IPS-NIHi11 (cell line): ENCODE measurements at places on chromosomes 3 and 15.

- no peak for DNase-seq
These were observed 391.4 kb upstream of the FRG2C start for GRCh38 chr3:75272691-75273090.

- DNase-seq, result no peak
These were observed 90.2 kb downstream of the LINGO1 start for GRCh38 chr15:77542491-77543001.

- DNase-seq, result peak; percentile 77
These were observed 29.5 kb upstream of the VEPH1 start for GRCh38 chr3:157532529-157533297.

DNA sequence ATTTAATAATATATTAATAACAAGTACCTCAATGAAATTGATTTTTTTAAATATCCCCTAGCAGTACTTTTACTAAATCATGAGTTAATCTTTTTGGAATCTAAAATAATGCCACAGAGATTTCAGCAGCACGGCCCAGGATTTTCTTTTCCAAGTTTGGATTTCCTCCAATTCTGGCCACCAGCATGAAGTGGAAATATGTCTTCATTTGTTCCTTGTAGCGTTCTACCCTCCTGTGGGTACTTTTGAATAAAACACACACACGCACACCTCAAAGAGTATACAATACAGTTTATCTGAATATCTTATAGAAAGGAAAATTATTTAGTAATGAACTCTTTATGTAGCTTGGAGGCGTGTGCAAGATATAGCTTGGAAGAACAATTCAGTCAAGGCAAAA is 125.1 kb upstream of the STT3B start:
- DNase-seq, result no peak

DNA sequence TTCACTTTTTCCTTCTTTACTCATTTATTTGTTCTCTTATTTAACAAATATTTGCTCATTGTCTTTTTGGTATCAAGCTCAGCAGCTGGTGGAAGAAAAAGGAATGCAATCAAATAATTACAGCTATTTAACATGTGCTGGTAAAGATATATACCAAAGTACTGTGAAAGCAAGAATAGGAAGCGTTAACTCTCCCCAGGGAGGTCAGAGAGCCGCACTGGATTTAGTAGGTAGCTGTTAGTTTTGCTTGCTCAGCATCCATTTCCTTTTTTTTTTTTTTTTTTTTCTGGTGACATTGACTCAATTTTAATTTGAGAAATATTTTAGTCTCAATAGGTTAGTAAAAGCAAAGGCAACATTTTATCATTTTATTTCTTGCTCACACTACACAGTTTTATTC is 308.5 kb upstream of the MDFIC2 start:
- no peak for DNase-seq

DNA sequence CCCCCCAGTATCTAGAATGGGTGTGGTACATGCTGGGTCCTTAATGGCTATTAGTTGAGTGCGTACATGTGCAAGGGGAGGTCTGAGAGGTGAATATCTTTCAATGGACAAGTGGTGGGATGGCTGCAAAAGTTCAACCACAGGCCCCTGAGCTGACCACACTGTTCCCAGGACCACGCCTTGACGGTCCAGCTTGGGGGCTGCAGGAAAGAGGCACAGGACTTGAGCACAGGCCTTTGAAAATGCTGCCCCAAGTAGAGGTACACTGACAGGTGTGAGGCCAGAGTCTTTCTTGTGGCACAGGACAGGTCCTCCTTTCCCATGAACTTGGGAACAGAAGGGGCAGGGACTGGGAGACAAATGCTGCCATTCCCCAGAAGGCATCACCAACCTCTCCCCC is 24.0 kb downstream of the AMOTL2 start:
- no peak for DNase-seq

- DNase-seq, result no peak
These were observed 9.9 kb downstream of the CEP152 start for GRCh38 chr15:48800811-48801455.

DNA sequence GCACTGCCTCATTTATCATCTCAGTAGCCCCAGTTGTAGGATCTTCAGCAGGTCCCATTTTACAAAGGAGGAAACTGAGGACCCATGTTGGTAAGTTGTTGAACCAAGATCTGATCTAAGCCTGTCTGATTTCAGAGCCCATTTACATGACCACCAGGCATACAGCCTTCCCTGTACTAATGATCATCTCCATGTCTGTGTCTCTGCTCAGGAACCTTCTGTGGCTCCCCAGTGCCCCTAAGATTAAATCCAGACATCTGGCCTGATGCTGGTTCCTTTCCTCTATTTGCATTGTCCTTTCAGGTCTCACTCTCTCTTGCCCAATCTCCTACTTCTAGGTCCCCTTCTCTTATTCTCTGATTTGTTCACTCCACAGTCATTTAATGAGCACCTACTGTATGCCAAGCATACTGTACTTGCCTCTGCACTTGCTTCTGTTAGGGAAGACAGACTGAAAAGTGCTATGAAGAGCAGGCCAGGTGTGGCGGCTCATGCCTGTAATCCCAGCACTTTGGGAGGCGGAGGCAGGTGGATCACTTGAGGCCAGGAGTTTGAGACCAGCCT is 32.4 kb downstream of the ATP2B2 start:
- DNase-seq, result no peak

DNA sequence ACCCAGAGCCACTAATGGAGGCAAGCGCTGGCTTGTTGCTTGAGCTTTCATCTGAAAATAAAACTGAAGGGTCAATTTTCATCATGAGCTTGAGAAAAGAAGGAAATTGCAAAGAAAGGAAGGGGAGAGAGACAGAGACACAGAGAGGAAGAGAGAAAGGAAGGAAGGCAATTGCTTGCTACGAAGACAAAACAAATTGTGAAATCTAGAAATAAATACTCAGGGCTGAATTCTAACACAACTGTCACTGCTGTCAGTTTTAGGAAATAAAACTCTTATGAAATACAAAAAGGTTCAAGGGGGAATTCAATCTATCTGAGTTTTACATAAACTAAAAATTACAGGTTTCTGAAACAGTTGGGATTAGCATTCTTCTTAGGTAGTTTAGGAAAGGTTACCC is 36.7 kb downstream of the FOXP1 start:
- DNase-seq, result no peak

DNA sequence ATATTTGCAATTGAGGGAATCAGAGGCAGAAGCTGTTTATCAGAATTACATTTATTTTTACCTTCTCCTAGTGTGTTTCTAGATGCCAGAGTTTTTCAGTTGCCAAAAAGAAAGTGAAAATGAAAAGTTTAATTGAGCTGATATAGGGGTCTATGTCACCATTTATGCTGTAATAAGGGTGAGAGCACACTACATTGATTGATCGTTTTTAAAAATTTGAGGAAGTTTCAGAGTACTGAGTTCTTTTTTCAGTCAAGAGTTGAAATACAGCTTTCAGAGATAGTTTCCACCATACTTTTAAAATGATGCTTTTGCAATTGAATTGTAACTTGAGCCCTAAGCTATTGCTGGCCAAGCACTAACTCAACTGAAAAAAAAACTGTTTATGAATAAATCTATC is 326.9 kb downstream of the UNC13C start:
- no peak for DNase-seq

GRCh38 chr3:18446149-18446825 is 21.1 kb upstream of the SATB1 start:
- no peak for DNase-seq

DNA sequence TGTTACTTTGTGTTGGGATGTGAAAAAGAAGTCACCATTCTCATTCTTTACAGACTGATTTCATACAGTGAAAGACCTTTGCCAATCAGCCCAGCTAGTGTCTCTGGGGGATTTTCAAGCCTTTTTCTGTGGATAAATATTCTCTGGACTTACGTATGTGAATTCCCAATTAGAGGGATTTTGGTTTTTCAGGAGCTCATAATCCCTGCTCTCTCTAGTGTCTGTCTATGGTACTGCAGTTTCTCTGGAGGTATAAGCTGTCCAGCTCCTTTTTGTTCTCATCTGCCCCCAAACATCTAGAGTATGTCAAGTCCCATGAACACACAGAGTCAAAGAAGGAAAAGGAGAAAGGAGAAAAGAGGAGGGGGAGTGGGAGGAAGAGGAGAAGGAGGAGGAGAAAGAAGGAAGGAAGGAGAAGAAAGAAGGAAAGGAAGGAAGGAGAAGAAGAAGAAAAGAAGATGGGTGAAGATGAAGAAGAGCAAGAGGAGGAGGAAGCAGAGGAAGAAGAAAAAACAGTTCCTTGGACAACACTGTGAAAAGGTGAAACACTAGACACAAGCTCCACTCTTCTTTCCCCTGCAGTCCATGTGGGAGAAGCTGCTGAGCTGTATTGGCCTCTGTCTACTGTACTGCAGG is 218.6 kb downstream of the GREM1 start:
- DNase-seq, result peak; percentile 27

GRCh38 chr3:15974647-15975046 is 176.9 kb upstream of the ANKRD28 start:
- peak; percentile 66 for DNase-seq

GRCh38 chr3:38165722-38166387 is 518 bp downstream of the OXSR1 start:
- DNase-seq, result no peak

GRCh38 chr3:100581650-100582049 is 27.8 kb upstream of the ADGRG7 start:
- no peak for DNase-seq

- DNase-seq, result no peak
These were observed 48.8 kb downstream of the BLM start for GRCh38 chr15:90765966-90766365.

GRCh38 chr15:66855041-66855440 is 153.0 kb downstream of the SMAD6 start:
- no peak for DNase-seq

GRCh38 chr3:132623646-132624045 is 26.6 kb downstream of the ACKR4 start:
- no peak for DNase-seq

DNA sequence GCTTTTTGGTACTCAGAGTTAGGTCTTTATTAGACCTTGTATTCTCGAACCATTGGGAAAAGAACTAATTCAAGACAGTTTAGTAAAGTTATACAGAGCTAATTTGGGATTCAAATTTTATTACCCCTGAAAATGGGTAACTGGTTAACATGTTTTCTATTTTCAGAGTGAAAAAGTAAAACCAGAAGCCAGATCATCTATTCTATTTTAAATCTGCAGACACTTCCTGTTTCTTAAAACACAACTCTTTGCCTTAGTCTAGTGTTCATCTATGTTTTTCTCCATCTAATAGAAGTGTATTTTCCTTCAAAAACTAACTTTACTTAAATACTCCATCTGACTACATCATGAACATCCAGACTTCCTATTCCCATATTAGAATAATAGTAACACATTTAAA is 113.4 kb downstream of the CCNL1 start:
- no peak for DNase-seq

DNA sequence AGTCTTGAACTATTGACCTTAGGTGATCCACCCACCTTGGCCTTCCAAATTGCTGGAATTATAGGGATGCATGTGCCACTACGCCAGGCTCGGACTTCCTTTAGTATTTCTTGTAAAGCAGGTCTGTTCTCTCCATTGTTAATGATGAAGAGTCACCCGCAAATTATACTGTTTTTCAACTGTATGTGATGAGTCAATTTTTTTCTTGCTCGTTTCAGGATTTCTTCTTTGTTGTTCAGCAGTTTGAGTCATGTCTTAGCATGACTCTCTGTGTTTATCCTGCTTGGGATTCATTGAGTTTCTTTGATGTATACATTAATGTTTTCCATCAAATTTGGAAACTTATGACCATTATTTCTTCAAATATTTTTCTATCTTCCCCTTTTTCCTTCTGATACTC is 28.9 kb downstream of the GRAMD1C start:
- DNase-seq, result no peak

- DNase-seq, result no peak
These were observed 7.9 kb upstream of the ARPP19 start for GRCh38 chr15:52576692-52577091.

GRCh38 chr3:49813497-49814174 is at the start of gene UBA7:
UBA7 (minus strand) TSS chr3:49813953; CDS start chr3:49813787, 166 bp downstream.
- no peak for DNase-seq

DNA sequence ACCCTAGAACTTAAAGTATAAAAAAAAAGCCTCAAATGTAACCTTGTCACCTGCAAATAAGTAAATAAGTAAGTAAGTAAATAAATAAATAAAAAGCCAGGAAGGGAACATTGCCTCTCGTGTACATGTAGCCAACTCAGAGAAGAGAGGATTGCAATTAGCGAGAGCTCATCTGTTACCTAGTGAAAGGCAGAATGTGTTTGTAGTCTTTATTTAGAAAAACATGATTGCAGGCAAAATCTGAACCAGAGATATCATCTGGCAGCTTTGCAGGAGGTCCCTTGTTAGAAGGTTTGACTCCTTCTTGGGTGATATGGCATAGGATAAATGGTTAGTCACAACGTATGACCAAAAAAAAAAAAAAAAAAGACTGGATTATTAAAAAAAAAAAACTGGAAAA is 71.6 kb upstream of the SYN2 start:
- DNase-seq, result no peak

GRCh38 chr3:13087320-13087990 is 14.2 kb upstream of the IQSEC1 start:
- no peak for DNase-seq

DNA sequence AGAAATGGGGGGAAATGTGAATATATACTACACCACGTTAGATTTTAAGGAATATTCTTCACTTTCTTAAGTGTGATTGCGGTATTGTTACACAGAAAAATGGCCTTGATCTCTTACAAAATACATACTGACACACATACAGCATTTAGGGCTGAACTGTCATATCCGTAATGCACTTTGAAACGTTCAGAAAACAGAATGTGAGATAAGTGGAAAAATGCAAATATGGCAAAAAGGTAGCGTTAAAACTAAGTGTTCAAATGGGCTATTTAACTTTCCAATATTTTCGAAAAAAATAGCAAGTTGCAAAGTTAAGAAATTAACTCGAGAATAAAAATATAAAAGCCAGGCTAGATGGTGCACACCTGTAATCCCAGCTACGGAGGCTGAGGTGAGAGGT is 1.8 kb downstream of the ZNF280D start:
- no peak for DNase-seq

- no peak for DNase-seq
These were observed 163.8 kb downstream of the FBLN2 start for GRCh38 chr3:13712682-13713180.

- DNase-seq, result no peak
These were observed 82.2 kb upstream of the GOLGA8B start for GRCh38 chr15:34665498-34666116.

DNA sequence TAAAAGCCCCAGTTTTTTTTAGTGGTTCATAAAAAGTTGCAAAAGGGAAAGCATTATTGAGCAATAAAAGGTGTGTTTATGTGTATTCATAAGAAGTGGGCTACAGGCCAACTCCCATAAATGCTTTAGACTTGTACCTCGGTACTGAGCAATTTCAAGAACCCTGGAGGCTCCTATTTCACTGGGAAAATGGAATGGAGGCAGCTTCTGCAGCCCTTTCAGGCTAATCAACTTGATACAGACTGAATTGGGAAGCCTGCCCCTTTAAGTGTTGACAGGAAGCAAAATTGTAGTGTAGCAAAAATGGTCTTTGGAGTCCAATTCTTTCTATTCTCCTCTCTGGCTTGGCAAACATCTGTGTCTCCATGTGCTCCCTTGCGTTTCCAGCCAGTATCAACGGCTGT is 118.8 kb downstream of the ECT2 start:
- DNase-seq, result no peak
